T follicular helper cell (primary cell): ENCODE measurements at places on chromosomes 13 and 19.

- no peak for DNase-seq
Measured at GRCh38 chr13:66780814-66781213, 449.3 kb downstream of the PCDH9 start.

- no peak for DNase-seq
Measured at GRCh38 chr13:77565635-77566034, 30.1 kb downstream of the SCEL start.

GRCh38 chr13:97259798-97260714, 37.9 kb downstream of the MBNL2 start:
- no peak for DNase-seq

DNA sequence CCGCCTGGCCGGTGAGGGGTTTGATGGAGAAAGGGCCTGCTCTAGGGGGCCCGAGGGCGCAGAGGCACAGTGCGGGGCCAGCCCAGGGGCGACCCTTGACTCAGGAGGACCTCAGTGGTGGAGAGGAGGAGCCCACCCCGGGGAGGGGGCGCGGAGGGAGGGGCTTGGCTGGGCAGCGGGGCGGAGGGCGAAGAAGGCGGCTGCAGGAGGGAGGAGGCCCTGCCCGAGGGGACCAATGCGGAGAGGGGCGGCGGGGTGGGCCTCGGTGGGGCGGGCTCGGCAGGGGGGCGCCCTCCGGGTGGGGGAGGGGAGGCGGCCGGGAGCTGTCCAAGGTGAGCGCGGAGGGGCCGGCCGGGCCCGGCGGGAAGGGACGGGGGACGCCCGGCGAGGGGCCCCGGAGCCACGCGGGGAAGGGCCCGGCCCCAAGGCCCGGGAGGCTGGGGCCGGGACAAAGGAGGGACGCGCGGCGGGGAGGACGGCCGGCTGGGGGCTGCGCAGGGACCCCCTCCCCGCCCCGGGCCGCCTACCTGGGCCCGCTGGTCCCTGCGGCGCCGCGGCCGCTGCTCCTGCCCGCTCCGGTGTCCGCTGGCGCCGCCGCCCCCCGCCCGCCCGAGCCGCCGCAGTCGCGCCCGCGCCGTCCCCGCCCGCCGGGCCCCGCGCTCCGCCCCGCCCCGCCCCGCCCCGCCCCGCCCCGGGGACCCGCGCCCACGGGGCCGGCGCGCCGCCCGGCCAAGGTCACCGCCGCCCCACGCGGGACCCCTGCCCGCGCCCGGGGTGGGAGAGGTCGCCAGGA, at the start of gene DIRAS1:
Gene DIRAS1, minus strand, starts transcription at position 596 of the 793 bp plus-strand sequence. CDS start 3,566 bp downstream, outside the sequence.
- DNase-seq, result no peak

DNA sequence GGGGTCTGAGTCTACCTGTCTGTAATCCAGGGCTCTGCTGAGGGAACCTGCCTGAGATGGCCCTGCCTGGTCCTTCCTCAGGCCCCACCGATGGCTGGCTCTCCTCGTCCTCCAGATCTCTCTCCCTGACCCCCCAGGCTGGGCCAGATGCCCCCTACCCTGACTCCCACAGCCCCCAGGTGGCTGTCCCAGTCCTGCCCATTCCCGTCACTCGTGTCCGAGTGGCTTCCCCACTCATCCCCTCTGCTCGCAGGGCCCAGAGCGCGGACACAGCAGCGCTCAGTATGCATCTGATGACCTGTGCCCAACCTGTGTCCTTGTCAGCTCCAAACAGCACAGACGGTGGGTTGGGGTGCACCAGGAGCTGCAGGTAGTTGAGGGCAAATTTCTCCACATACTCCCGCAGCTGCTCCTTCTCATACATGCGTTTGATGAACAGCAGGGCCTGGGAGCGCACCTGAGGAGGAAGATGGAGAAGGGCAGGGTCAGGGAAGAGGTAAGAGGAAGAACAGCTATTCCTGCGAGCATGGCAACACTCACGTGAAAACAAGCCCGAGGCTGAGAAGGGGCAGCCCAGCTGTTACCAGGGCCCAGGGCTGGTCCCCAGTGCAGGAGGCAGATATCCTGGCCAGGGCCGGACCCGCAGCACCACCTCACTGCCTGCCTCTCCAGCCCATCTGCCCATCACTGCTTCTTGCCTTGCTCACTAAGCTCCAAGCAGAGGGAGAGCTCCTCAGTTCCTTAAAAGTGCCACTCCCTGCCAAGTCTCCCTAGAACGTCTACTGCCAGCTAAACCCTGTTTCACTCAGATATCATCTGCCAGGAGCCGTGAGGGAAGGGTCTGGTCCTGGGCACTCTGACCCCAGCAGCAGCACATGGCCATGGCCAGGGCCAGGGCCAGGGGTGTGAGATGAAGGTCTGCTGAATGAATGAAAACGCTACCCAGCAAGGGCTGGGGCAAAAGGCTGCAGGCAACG, 11.1 kb upstream of the RSPH6A start:
- no peak for DNase-seq

GRCh38 chr13:110109910-110110309, 197.0 kb downstream of the COL4A1 start:
- DNase-seq, result no peak

GRCh38 chr13:25871389-25872125, 180.3 kb downstream of the SHISA2 start:
- DNase-seq, result no peak

- DNase-seq, result no peak
Measured at GRCh38 chr13:83845106-83845505, 37.2 kb downstream of the SLITRK1 start.

DNA sequence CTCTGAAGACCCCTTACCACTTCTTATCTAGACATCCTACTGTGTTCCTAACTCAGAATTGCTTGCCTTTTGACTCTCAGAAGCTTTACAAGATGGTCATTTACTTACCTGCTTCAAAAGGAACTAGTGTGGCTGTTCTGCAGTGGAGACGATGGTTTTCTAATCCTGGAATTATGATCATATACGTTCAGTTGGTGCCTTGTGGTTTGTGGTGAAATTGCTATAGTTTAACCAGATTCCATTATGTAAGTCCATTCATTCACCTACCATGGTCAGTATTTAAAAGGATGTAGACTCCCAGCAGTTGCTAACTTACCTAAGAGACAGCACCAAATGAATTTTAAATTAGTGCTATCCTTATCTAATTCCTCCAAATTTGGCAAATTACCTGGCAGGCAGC, 210.9 kb downstream of the SHISA2 start:
- no peak for DNase-seq

GRCh38 chr19:18698321-18699167, 15.1 kb downstream of the CRTC1 start:
- DNase-seq, result no peak

GRCh38 chr13:114067381-114067885, 65.0 kb downstream of the RASA3 start:
- no peak for DNase-seq

GRCh38 chr19:8569066-8569771, 8.0 kb downstream of the MYO1F start:
- no peak for DNase-seq

DNA sequence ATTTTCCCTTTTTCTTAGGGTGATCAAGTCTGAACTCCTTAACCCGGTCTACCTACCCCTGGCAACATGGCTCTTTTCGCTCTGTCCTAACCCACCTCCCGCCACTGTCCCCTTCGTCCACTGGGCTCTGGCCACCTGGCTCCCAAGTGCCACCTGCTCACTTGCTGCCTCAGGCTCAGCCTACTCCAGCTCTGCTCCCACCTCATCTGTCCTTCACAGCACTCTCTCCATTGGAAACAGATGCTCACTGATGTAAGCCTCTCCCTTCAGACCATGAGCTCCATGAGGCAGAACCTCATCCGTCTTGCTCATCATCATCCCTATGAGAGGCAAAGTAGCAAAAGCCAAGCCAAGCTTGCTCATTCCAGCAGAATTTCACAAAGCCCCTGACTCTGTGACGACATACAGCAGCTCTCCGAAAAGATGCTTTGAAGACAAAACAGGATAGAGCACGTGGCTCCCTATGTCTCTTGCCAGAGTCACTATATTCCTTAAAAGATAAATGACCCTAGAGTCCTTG, 35.3 kb upstream of the AMER2 start:
- no peak for DNase-seq

DNA sequence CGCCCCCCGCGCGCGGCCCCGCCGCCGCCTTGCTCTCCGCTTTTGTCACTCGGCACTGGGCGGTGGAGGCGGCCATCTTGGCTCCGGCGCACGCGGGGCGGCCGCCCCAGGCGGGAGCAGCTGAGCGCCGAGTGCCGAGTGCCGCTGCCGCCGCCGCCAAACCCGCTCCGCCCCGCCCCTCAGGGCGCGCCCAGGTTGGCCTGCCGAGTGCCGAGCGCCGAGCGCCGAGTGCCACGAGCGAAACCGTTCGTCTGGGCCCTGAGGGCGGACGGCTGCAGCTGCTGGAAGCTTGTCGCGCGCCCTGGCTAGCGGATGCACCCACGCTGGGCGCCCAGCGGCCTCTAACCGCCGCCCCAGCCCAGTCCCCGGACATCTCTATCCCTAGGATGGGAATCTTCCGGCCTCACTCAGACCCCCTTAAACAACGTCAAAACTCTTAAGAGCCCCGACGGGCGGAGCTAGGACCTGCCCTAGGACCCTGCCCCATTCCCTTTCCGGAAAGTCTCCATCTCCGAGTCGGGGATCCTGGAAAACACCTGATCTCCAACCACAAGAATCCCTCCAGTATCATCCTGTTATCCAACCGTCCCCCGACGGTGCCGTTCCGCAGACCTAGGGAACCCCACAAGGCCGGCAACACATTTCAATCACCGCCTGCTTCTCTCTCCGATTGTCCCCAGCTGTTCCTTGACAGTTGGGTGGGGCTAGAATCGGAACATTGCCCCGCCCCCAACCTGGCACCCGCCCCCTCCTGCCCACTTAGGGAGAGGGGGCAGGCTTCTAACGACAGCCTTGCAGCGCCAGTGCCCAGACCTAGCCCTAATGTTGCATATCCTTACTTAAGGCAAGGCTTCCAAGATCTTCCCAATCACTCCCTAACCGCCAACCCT, 14.1 kb upstream of the AKAP8L start:
- DNase-seq, result peak; percentile 89

- DNase-seq, result no peak
Measured at GRCh38 chr13:44337581-44337980, 36.0 kb upstream of the SERP2 start.

- DNase-seq, result no peak
Measured at GRCh38 chr19:2546128-2547032, 70.5 kb downstream of the GADD45B start.

- no peak for DNase-seq
Measured at GRCh38 chr13:26052337-26052736, 521 bp upstream of the SHISA2 start.

DNA sequence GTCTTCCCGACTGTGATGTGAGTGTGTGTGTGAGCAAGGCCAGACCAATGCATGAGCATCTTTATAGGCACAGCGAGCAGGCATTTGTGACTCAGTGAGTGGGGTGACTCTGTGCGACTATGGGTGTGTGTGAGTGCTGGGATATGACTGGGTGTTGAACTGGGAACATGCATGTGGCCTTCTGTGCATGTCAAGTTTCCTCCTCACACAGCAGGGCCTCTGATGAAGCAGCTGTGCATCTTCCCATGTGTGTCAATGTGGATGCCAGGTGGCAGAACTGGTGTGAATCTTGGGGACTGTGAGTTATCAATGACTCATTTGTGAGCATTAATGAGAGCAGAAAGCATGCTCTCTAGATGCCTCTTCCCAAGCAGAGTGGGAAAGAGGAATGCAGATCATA, 12.1 kb upstream of the LGALS14 start:
- DNase-seq, result no peak

- no peak for DNase-seq
Measured at GRCh38 chr19:291006-291521, at the start of gene PLPP2. TSS of gene PLPP2 (minus strand) at chr19:291403. CDS start at chr19:291336, 67 bp downstream.

- DNase-seq, result no peak
Measured at GRCh38 chr19:19101540-19101939, 36.7 kb downstream of the TMEM161A start.

GRCh38 chr19:1503925-1504773, 8.7 kb downstream of the ADAMTSL5 start:
- no peak for DNase-seq

GRCh38 chr13:51806566-51806965, 2.6 kb upstream of the DHRS12 start:
- DNase-seq, result no peak

- DNase-seq, result no peak
Measured at GRCh38 chr19:17929056-17929455, 3.8 kb upstream of the CCDC124 start.

GRCh38 chr13:33146843-33147611, 130.8 kb downstream of the KL start:
- no peak for DNase-seq

DNA sequence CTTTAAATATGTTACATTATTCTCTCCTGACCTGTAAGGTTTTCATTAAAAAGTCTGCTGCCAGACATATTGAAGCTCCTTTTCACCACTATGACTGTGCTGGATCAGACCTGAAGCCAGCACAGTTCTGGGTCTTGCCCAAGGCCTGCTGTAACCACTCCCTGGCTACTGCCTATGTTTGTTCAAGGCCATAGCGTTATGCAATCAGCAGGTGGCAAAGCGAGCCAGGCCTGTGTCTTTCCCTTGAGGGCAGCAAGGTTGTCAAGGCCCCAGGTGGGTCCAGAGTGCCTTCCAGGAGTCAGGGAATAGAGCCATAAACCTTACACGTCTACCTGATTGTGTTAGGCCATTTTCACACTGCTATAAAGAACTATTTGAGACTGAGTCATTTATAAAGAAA, 496.8 kb upstream of the PCDH9 start:
- DNase-seq, result no peak

DNA sequence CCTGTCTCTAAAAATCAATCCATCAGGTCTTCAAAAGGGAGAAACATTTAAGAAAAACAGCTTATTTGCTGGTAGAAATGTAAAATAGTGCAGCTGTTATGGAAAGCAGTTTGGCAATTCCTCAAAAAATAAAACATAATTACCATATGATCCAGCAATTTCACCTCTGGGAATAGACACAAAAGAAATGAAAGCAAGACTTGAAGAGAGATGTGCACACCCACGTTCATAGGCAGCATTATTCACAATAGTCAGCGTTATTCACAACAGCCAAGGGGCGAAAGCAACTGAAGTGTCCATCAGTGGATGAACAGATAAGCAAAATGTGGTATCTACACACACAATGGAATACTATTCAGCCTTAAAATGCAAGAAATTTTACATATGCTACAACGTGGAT, 45.1 kb upstream of the DOCK9 start:
- no peak for DNase-seq

- DNase-seq, result no peak
Measured at GRCh38 chr13:98885600-98885999, 92.3 kb downstream of the DOCK9 start.

GRCh38 chr13:26010487-26011207, 41.2 kb downstream of the SHISA2 start:
- DNase-seq, result no peak

- no peak for DNase-seq
Measured at GRCh38 chr13:33353210-33353609, 67.7 kb upstream of the STARD13 start.

DNA sequence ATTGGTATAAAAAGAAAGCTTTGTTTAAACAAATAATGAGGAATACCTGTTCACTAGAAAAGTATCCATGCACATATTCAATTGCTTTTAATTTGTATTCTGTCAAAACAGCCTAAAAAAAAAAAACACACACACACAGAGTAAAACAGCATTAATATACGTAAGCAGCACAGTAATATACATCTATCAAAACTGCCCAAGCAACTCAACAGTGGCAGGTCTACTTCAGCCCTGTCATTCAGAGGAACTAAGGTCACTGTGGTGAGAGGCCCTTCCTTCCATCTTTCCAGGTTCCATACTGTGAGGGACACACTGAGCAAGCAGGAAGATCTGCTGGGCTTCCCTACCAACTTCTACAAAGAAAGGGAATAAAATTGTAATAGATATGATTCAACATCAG, 3.8 kb downstream of the PROSER1 start:
- no peak for DNase-seq

- DNase-seq, result no peak
Measured at GRCh38 chr19:35908010-35908441, at the start of gene TYROBP. TSS of gene TYROBP (minus strand) at chr19:35908295. CDS start at chr19:35908228, 67 bp downstream.
